ENCODE measurements at places on chromosomes 5 and 9. TPM values are rescaled to one million over a fixed set of nuclear protein-coding genes. Genes with fewer than 3 reads are reported as not detected.

The ZNF462 gene
- 38.8 TPM for total RNA-seq

The SPATA31C1 gene
- not detected for total RNA-seq

The GARIN3 gene
- not detected for total RNA-seq

The QRFP gene
- total RNA-seq: not detected

The RFK gene
- 18.1 TPM for total RNA-seq

The GPR21 gene
- total RNA-seq: 1.0 TPM

The CMYA5 gene
- 1,204 TPM for total RNA-seq

The SVEP1 gene
- 6.7 TPM for total RNA-seq

The C9orf50 gene
- 0.22 TPM for total RNA-seq

The ST6GALNAC4 gene
- total RNA-seq: 48.1 TPM
